ENCODE measurements at places on chromosomes 13 and 19.

GRCh38 chr13:48412881-48413351 lies at the start of gene LPAR6:
TSS of gene LPAR6 (minus strand) at chr13:48413113. CDS start at chr13:48412423, 690 bp downstream.
- no peak for DNase-seq

- DNase-seq: no peak
Observed at GRCh38 chr19:49614096-49614833, 23.3 kb downstream of the PRR12 start.

DNA sequence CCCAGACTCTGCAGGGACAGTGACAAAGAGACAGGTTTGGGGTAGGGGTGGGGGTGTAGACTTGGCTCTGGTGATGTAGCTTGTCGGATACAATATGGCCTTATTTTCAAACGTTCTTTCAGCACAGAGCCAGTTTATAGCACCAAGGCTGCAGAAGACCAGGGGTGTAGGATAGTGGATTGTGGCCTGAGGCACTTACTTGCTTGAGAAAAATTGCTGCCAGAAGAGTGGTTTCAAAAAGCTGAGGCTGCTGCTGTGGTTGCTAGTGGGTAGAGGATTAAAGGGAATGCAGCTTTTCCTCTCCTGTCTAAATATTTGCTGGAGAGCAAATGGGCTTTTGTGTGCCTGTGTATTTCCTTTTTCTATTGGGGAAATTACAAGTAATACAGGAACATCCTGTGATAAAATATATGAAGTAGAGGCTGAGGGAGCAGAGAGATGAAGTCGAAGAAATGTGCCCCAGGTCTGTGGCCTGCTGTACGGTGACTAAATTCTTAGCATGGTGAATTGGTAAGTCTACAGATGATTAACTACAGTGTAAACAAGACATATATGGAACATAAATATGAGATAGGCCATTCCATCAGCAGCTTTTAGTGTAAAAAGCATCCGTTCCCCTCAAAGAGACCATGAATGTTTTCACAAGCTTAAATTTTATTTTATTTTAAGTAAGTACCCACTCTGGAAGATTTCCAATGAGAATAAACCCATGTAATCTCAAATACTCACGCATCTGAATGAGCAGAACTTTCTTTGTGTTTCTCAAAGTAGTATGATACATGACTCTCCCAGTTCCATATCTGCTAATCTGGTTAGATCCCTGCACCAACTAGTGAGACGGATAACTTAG lies 112.9 kb downstream of the LRCH1 start:
- no peak for DNase-seq

DNA sequence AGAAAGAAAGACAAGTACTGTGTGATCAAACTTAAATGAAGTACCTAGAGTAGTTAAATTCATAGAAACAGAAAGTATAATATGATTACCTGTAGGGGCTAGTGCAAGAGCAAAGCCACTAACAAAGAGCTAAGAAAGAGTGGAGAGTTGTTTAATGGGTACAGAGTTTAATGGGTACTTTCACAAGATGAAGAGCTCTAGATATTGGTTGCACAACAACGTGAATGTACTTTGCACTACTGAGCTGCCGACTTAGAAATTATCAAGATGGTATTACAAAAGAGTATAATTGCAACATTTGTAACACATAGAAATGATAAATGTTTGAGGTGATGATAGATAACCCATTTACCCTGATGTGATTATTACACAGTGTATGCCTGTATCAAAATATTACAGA lies 140.3 kb upstream of the GPC6 start:
- DNase-seq: no peak

DNA sequence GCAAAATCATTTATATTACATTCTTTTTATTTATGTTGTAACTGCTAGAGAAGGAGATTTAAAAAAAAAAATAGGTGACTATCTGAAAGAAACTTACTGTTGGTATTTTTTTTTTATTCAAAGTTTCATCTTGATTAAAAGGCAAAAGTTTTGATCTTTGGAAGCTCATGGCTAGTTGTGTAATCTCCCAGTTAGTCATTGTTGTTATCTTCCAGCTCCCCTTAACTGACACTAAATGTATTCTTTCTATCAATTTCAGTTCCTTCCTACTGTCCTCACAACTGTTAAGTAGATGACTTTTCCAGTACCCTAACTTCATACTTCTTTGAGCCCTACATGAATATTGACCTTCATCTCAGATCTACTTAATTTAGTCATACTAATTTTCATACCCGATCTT lies 71.1 kb downstream of the PIBF1 start:
- no peak for DNase-seq

GRCh38 chr13:23842406-23842805 lies 46.8 kb downstream of the MIPEP start:
- DNase-seq: peak; percentile 14

DNA sequence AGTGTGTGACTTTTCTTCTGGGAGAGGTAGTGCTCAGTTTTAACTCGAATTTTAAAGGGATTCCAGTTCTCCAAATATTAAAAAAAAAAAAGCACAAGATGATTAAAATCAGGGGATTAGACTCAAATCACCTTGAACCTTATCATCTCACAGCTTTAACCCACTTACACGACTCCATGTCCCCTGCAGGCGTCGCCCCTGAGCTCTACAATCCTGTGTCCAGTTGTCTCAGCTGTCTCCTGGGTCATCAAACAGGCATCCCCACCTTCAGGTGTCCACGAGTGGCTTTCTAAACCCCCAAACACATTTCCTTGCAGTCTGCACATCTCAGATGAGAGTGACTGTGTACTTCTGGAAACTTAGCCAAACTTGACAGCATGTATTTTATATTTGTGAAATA lies 14.1 kb downstream of the ZNF808 start:
- no peak for DNase-seq

- no peak for DNase-seq
Observed at GRCh38 chr13:97266332-97266731, 44.2 kb downstream of the MBNL2 start.

DNA sequence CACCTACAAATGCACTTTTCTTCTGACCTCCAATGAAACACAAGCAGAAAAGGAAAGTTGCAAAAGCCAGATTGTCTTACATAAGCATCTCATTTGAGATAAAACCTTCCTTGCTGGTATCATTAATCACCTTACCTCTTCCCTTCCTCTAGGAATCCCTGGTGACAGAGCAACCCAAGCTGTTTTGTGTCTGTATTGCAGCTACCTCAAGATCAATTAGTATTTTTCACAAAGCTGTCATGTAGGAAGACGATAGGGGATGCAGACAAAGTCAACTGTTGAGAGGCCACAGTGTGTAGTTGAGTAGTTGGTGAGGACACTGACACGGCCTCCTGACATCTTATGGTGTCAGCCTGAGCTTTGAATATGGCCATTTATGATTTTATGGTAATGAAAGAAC lies 339.1 kb upstream of the SLC10A2 start:
- no peak for DNase-seq

DNA sequence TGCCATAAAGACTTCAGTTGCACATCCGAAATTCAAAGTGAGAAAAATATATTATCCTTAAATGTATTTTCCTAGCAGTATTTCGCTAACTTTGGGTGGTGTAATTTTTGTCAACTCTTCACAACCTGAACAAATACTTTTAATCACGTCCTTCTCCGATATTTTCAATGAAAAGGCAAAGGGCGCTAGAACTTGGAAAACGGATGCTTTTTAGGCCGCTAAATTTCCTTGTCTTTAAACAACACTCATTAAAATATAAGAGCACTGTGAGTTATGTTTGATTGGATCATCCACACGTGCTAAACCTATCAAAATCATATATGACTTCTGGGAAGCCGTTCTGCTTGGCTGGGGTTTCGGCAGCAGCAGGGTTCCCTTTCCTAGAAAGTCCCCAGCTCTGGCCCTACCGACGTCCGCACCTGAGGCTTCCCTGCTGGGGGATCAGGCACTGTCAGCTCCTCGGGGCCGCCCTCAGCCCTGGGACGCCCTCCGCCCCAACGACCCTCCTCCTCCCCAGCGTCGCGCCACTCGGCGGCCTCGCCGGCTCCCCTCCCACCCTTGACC lies 462 bp upstream of the MPHOSPH8 start:
- DNase-seq: no peak

DNA sequence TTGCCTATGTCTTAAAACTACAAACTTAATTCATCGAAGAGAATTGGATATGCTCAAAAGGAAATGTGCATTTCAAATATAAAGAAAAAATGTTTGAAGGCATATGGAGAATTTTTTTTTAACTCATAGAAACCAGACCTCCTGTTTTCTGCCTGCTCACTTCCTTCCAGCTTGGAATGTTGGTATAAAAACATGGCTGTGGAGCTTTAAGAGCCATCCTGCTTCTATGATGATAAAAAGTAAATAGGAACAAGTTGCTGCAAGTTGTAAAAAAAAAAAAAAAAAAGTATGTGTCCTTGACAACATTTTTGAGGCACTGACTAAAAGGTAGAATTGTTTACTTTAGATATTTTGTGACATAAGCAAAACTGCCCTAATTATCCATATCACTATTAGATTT lies 1230.7 kb downstream of the PCDH9 start:
- DNase-seq: no peak

- DNase-seq: no peak
Observed at GRCh38 chr19:2779121-2779740, 3.8 kb downstream of the SGTA start.

GRCh38 chr19:7550987-7551761 lies 15.7 kb downstream of the PNPLA6 start:
- DNase-seq: peak; percentile 97

DNA sequence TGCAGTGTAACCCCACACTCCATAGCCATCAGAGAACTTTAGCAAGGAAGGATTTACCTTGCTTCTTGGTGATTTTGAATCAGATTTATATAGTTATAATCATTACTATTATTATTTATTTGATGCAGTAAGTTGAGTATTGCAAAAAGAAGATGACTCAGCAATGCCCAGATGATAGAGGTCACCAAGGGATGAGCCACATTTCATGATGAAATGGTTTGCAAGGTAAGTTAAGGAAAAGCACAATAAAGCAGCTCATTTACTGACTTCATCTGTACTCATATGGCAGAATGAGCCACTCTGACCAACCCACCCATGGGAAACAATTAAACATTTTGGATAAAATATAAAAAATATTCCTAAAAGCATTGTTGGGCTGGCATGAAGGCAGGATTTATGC lies 59.1 kb downstream of the AKAP11 start:
- DNase-seq: no peak

DNA sequence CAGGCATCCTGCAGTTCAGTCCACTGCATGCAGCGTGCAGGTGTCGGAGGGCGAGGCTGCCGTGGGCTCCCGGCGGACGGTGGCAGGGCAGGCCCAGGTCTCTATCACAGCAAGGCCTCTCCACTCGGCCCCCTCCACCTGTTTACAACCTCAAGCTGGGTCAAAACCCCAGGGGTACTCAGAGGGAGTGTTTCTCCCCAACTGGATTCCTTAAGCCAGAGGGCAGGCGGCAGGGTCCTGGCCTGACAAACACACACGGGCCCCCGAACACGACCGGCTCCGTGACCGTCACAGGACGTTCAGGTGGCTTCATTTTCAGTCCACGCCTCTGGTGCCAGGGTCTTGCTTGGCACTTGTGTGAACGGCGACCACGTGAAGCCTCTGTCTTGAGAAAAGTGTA lies 23.5 kb downstream of the RASA3 start:
- DNase-seq: no peak

GRCh38 chr13:44431150-44431549 lies 57.5 kb downstream of the SERP2 start:
- no peak for DNase-seq

GRCh38 chr13:93625536-93625935 lies 398.9 kb downstream of the GPC6 start:
- DNase-seq: no peak

GRCh38 chr13:43240278-43240677 lies 216.9 kb downstream of the DNAJC15 start:
- no peak for DNase-seq

GRCh38 chr13:110347535-110348308 lies 40.6 kb downstream of the COL4A2 start:
- DNase-seq: no peak

GRCh38 chr19:33604651-33605050 lies 17.1 kb upstream of the CHST8 start:
- DNase-seq: no peak

DNA sequence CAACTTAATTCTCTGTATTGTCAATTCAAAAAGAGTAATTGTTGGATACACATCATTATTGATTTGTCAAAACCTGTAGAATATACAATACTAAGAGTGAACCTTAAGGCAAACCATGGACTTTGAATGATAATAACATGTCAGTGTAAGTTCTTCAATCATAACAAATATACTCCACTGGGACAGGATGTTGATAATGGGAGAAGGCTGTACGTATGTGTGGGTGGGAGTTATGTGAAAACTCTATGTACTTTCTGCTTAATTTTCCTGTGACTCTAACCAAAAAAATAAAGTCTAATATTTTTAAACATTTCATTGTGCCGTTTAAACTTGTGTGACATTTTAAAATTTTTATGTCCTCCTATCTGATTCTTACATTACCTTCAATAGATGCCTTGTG lies 526.7 kb downstream of the SUCLA2 start:
- no peak for DNase-seq

DNA sequence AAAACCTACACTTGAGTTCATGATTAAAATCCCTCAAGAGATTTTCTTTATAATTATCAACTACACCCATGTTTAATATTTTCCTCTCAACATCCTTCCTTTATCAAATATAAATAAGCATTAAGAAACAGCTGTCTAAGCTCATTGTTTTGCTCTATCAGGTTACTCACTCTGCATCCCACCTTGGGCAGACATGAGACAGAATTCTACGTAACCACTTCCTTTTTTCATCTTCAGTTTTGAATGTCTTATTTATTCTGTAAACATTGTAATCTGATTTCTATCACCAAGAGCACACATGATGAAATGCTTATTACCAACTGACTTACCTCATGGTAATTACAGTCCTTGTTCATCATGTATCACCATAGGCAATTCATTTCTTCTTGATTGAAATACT lies 1256.6 kb upstream of the ATXN8OS start:
- DNase-seq: no peak

DNA sequence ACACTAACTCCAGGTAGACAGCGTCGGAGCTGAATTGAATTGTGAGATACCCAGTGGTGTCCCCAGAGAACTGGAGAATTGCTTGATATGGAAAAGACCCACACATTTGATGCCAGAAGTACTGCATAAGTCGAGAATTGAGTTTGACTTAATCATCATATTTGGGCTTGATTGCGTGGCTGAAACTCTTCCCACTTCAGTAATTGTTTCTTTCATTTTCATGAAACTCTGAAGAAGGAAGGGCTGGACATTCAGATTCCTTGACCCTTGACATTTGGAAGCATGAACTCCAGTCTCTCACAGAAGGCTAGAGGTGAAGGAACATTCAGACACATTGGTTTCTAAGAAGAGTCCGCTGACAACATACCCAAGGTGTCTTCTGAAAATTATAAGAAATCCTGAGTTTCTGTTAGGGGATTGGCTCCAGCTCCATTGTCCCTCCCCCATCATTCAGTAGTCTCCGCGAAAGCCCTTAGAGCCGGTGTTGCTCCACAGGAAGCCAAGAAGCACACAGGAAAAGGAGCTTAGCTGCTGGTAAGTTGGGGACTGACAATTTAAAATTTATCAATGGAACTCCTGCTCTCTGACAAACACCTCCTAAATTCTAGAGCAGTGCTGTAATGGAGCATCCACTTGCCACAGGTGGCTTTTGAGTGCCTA lies at the start of gene FPR2:
FPR2 (plus strand) TSS at position 484 of the 660 bp plus-strand sequence. CDS start 7,479 bp downstream, outside the sequence.
- no peak for DNase-seq

Measured in cerebellar cortex (tissue), 1 donor.